Kidney capillary endothelial cell (primary cell): ENCODE measurements at places on chromosomes 16 and 17.

DNA sequence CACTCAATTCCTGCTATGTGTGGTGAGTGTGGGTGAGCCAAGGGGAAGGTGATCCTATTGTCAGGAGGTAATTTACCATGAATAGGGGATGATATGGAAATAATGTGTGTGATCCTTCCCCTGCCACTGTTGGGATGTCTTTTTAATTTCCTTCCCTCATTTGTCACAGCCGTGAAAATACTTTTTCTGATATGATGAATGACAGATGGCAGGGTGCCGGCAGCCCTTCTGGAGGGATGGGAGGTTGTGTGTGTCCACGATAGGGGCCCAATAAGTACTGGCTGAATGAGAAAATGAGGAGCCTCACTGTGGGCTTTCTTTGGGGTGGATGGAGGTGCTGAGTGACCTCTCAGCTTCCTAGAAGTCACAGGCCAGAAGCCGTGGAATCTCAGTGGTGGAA lies 109.5 kb downstream of the PRKCB start:
- DNase-seq = no peak

DNA sequence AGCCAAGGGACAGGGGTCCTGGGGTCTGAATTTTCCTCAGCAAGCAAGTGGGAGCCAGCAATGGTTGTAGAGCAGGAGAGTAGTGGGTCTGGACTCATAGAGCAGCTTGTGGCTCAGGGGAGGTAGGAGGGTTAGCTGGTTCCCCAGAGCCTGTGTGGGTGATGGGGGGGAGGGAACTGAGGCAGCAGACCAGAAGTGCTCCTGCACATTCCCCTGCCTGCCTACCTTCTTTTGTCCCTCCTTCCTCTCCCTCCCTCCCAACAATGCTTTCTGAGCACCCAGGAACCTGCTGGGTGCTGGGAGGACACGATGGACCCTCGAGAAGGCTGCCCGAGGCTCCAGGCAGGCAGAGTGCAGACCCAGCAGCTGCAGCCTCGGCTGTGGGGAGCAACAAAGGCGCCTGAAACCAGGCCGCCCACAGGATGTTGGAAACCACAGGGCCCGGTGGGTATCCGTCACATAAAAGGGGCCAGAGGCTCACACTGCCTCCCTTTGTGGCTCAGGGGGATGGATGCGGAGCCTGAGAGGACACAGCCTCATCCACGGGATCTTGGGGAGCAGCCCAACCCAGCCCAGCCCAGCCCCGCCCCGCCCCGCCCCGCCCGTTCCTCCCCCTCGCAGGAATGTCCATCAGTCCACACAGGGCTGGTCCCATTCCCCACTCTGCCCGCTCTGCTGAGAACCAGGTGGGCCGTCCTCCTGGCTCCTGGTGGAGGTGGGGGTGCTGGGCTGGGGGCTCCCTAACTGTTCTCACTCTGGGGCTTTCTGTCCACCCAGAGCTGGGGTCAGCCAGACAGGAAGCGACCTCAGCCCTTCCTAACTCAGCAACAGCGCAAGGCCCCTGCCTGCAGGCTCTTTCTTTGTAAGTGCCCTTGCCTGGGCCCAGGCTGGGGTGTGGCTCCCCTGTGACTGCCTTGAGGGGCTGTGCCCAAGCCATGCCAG lies 1.7 kb upstream of the NLRC3 start:
- peak; percentile 8 for DNase-seq

DNA sequence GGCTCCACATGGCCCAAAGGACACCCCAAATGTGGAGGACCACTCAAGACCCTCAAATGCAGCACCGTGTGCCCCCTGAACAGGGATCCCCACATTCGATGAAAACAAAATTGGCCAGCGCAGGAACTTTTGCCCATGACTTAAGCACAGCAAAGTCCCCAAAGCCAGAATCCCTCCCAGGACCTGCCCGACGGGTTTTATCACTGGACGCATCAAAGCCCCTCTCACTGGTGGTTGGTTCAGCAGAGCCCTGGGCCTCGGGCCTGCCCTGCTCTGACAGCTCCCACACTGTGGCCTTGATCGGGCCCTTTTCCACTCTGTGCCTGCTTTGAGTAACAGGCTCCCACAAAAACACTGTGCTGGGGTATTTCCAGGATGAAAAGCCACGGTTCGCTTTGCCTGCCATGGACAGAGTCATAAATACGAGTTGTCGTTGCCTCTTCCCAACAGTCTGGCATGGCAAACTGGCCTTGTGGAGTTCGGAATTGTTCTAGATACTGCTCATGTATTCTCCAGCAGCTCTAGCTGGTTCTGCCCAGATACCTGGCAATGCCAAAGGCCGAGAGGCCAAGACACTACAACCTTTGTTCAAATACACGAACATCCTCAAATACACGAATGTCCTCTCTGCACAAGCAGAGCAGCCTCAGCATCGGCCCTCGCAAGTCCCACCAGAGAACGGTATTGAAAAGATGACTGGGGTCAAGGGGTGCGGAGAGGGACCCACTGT lies 46.4 kb downstream of the TBC1D16 start:
- DNase-seq = no peak

- no peak for DNase-seq
These were observed 18.1 kb downstream of the ADGRG1 start for GRCh38 chr16:57646388-57647039.

DNA sequence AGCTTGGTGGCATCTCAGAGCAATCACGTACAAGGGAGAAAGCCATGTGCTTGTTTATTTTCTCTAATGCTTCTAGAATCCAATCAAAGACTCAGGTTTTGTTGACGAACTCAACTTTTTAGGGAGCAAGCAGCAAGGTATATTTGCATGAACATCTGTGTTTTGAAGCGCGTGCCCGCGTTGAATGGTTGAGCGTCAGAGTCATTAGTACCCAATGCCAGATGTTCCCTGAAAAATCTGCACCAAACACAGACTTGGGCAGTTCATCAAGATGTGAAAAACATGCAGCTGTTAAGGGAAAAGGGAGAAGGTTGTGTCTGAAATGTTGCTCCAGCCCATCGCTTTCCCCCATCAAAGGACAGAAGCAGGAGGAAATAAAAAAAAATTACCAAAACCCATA lies 170.4 kb downstream of the SNX29 start:
- no peak for DNase-seq

- no peak for DNase-seq
These were observed 40.7 kb downstream of the SNX20 start for GRCh38 chr16:50640391-50640790.

GRCh38 chr17:3885970-3886369 lies 6.9 kb downstream of the CAMKK1 start:
- DNase-seq = peak; percentile 64

- DNase-seq = no peak
These were observed 668.9 kb downstream of the MAF start for GRCh38 chr16:78931678-78932077.

- DNase-seq = no peak
These were observed 10.9 kb upstream of the HEXD start for GRCh38 chr17:82407255-82407654.

DNA sequence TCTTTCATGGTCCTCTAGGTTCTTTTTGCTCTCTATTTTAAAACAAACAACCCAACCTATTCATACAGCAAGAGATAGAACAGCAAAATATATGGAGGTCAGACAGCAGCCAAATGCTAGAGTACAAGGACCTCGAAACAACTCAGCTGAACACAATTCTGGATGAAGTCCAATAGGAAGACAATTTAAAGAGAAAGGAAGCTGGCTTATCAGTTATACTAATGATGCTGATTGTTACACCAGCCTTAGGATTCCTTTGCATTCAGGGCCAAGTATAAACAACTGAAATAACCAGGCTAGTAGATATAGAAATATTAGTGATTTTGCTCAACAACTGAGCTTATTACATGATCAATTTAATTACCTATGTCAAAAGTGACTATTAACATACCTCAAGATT lies 2.5 kb downstream of the SSH2 start:
- peak; percentile 23 for DNase-seq

- DNase-seq = no peak
These were observed 58.8 kb downstream of the SF3B3 start for GRCh38 chr16:70582280-70582978.

- peak; percentile 60 for DNase-seq
These were observed 2.7 kb downstream of the COTL1 start for GRCh38 chr16:84614968-84615813.

GRCh38 chr16:78515421-78515820 lies 416.0 kb downstream of the WWOX start:
- DNase-seq = no peak

GRCh38 chr16:75379339-75379738 lies 54.0 kb downstream of the CFDP1 start:
- DNase-seq = no peak

DNA sequence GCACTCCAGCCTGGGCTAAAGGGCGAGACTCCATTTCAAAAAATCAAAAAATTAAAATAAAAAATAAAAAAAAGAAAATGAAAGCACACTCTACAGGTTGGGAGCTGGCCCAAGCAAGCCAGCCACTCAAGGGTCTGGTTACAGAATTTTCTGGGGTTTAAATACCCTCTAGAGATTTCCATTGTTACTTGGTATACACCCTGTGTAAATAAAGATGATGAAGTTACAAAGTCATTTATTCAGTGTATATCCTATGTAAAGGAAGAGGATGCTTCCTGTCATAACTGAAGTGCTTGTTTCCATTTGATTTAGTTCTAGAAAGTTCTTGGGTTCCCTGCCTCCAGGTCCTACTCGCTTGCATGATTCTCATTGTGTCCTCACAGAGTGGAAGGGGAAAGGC lies 79.9 kb upstream of the C17orf78 start:
- DNase-seq = no peak

DNA sequence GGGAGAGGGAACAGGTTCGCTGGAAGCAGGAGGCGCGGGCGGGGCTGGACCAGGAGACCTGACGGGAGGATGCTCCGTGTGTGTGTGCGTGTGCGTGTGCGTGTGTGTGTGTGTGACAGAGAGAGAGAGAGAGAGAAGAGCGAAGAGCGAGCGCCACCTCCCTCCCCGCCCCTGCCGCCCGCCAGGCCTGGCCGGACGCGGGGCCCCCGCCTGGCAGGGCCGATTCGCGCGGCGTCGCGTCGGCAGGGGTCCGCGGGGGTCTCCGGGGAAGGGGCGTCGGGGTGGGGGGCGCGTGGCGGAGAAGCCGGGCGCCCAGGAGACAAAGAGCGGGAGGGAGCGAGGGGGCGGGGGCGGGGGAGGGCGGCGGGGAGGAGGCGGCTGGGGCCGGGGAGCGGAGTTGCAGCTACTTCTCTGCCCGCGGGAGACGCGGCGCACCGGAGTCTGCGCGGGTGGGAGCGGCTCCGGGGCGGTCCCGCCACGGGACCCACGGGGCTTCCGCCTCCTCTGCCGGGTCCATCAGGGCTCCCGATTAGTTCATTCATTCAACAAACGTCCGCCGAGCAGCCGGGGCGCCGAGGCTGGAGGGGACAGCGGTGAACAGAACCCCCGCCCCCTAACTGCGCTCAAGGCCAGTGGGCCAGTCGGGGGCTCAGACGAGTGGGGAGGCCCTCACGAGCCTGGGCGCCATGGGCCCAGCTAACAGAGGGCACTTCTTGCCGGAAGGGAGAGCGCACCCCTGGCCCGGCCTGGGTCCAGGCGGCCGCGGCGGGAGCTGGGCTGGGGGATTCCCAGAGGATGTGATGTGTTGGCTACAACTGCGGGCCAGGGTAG lies at the start of gene SAMD14:
Gene SAMD14 (minus strand): TSS at position 433 of the 831 bp plus-strand sequence. CDS start 5,201 bp downstream, outside the sequence.
- no peak for DNase-seq

GRCh38 chr16:26186091-26186615 lies 494.4 kb downstream of the HS3ST4 start:
- DNase-seq = no peak

DNA sequence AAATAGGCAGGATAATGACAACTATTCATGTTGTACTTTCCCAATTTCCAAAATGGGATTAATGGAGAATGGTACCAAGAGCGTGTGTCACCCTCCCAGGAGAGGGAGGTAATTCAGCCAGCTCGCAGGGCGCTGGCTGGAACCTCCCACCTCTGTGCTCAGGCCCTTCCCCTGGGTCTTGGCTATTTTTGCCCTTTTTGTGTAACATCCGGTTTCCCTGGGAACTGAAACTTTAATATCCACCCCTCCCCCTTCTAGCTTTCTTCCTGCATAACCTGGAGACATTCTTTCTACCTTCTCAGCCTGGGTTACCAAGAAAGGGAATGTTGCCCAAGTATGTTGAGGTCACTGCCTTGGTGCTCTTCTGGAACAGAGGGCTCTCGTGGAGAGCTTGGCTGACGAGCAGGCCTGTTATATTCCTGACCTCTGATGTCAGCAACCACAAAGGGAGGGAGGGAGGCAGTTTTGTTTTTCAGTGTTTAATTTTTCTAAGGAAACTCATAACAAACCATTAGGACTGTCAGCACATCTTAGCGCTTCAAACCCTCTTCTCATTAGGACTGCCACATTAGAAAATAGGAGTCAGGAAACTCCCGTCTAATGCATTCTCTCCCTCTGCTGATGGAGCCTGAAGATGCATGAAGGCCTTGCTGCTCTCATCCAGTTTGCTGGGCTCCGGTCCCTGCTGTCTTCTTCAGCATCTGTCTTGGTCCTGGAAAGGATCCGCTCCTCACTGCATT lies 25.6 kb downstream of the ITGB3 start:
- peak; percentile 79 for DNase-seq

- DNase-seq = no peak
These were observed 54.2 kb downstream of the LDHD start for GRCh38 chr16:75062135-75062975.
